ENCODE measurements at places on chromosomes 2 and 18. TPM values are rescaled to one million over a fixed set of nuclear protein-coding genes. Genes with fewer than 3 reads are reported as not detected.

The PARD3B gene
- total RNA-seq: 4.1 TPM

The PARD6G gene
- 35.7 TPM for total RNA-seq

The DQX1 gene
- 0.83 TPM for total RNA-seq

The ASPRV1 gene
- total RNA-seq: not detected

The TMEM163 gene
- total RNA-seq: not detected

All from mammary epithelial cell (primary cell).